HT-29 (cell line): ENCODE measurements at places on chromosomes 5 and 9.

- DNase-seq, result no peak
Observed at GRCh38 chr5:14849516-14850294, 21.9 kb downstream of the ANKH start.

DNA sequence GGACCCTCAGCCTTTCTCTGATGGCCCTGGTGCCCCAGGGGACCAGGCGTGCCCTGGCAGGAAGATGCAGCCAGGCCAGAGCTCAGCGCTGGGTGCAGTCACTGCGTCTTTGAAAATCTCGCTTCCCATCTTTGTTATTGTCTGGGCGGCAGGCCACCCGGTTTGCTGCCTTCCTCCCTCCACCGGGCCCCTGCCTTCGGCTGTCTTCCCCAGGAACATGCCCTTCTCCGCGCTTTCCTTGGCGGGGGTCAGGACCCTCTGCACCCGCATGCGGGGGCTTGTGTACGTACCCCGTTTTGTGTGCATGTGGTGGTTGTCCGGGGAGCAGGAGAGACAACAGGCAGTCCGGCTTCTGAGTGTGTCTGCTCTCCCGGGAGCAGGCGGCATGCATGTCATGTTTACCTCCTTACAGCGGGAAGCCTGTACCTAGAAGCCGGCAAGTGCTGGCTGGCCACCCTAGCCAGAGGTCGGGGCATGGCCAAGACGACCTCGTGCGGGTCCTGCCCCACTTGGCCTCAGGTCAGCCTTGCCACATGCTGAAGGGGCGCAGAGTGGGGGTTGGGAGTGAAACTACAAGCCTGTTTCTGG is 49.5 kb downstream of the DAB2IP start:
- no peak for DNase-seq

- no peak for DNase-seq
Observed at GRCh38 chr9:114231273-114231672, 75.9 kb downstream of the COL27A1 start.

DNA sequence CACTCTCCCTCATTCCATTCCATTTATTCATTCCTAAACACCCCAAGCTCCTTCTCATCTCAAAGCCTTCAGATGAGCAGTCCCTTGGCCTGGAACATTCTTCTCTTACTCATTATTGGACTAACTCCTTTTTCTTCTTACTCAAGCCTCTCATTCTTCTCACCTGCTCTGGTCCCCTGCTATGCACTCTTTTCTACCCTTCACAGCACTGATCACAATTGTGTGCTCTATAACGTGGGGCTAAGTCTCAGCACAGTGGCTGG is 212.4 kb downstream of the MAPKAP1 start:
- no peak for DNase-seq

- DNase-seq, result no peak
Observed at GRCh38 chr5:39255406-39255805, 36.0 kb upstream of the FYB1 start.

GRCh38 chr5:56350597-56351170 is 117.6 kb upstream of the ANKRD55 start:
- DNase-seq, result peak; percentile 91
